ENCODE measurements at places on chromosomes 6 and 20.

DNA sequence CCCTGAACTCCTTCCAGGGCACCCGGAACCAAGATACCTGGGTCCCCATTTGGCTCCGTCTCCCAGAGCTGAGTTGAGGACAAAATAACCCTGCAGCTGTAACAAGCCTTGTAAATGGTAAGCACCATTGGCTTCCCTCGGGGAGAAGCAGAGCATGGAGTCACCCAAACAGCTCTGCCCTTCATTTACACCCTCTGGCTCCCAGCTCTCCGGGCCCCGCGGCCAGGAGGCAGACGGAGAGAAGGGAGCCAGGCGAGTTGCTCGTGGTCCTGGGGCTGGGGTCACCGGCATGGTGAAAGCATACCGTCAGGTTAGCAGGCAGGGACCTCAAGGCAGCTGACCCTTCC is 2.1 kb downstream of the TFEB start:
- DNase-seq: no peak

DNA sequence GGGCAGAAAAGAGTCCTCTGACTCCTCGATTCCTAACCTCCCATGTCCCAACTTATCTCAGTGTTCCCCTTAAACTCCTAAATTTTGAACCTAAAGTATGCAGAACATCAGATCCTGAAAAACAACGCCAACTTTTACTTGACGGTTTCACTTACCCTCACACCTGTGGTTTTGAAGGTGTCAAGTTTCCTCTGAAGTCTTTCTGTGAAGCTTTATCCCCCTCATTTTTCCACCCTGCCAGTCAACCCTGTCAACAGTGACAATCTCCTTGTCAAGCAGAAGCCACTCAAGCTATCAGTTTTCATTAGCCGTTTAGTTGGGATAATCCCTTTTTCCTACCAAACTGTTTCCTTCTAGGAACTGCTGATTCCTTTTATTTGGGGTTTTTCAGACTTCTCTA is 245.4 kb upstream of the PREP start:
- DNase-seq: no peak

GRCh38 chr6:39204646-39205244 is 24.5 kb downstream of the KCNK5 start:
- DNase-seq: no peak

GRCh38 chr6:45369870-45370269 is 7.9 kb downstream of the SUPT3H start:
- no peak for DNase-seq

DNA sequence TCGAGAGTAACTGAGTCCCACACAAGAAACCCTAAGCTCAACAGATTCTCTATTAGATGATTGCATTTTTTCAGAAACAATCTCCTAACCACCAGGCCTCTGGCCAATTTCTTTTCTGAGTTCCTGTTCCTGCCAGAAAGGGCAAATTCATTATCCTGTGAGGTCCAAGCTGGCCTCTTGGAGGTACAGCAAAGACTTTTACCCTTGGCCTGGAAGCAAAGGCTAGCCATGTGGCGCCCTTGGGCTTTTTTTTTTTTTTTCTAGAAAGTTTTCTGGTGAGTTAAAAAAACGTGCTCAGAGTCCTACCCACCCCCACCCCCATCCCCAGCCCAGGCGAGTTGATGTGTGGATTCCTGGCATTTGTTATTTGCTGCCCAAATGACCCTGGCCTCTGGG is 59.0 kb upstream of the EEF1A1 start:
- DNase-seq: no peak

DNA sequence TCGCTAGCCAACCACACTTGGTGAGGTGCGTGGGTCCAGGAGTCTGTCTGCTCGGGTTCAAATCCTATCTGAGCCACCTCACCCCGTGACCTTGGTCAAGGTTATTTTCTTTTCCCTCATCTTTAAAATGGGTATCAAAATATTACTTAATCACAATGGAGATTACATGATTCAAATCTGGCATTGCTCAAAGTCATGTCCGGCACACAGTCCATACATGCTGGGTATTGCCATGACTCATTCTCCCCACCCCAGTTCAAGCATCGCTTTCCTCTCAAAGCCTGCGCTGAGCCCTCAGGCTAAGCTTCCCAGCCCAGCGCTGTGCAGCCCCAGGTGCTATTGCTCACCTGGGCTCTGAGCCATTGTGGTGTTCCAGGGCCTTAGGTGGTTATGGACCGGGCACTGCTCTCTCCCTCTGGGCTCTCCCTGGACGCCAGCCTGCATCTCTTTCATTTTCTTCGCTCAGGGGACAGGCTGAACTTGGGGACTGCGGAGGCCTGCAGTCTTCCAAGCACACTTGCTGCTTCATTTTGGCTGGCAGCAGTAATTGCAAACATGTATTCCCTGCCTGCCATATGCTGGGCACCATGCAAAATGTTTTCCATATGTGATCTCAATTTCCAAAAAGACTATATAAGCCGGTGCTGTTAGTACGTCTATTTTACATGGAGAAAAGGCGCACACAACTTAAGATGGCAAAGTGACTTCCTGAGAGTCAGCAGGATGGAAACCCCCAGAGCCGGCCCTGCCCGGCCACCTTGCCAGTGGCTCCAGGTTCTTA is 27.3 kb downstream of the WRNIP1 start:
- peak; percentile 29 for DNase-seq
